ENCODE measurements at places on chromosomes 1 and 21. TPM values are rescaled to one million over a fixed set of nuclear protein-coding genes. Genes with fewer than 3 reads are reported as not detected.

DNA sequence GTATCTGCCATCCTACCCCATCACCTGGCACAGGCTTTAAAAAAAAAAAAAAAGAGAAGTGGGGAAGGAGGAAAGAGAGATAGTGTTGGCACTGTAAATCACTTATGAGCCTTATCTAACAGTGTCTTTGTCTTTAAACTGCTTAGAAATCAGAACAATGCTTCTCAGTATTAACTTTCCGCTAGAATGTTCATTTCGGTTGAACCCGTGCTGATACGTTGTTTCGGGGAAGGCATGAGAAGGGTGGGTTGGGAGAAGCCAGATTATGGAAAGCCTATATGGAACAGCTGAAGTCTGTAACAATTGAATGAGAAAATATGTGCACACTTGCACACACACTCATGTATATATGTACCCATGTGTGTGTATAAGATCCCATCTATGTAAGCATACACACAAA lies 170.8 kb downstream of the GALNT2 start:
- H3K27me3 ChIP-seq: no peaks in the 10 kb centered on the region
- peaks cover 17% of the 10 kb centered on the region for H3K36me3 ChIP-seq
- DNase-seq: no peak
- H3K27ac ChIP-seq: no peak overlapping the region
- no peak overlapping the region for H3K4me3 ChIP-seq

- H3K4me1 ChIP-seq: no peaks in the 10 kb centered on the region
- H3K27ac ChIP-seq: no peak overlapping the region
- H3K4me3 ChIP-seq: no peak overlapping the region
- DNase-seq: no peak
- no peaks in the 10 kb centered on the region for H3K27me3 ChIP-seq
- no peaks in the 10 kb centered on the region for H3K36me3 ChIP-seq
Observed at GRCh38 chr1:165411396-165411795, 33.5 kb downstream of the RXRG start.

CELSR2 gene
- total RNA-seq: 1.3 TPM

LIN9 gene
- total RNA-seq: 3.9 TPM

GRCh38 chr1:180505732-180506335 lies 3.5 kb upstream of the ACBD6 start:
- H3K4me3 ChIP-seq: no peak overlapping the region
- no peaks in the 10 kb centered on the region for H3K27me3 ChIP-seq
- peak overlapping the region; percentile 48 for H3K27ac ChIP-seq
- H3K36me3 ChIP-seq: no peaks in the 10 kb centered on the region
- DNase-seq: peak; percentile 47

SHISAL2A gene
- not detected for total RNA-seq

TTC22 gene
- total RNA-seq: not detected

- H3K27ac ChIP-seq: no peak overlapping the region
- no peaks in the 10 kb centered on the region for H3K27me3 ChIP-seq
- no peak overlapping the region for H3K4me3 ChIP-seq
- no peak for DNase-seq
Observed at GRCh38 chr1:67142931-67143330, 8.2 kb upstream of the C1orf141 start.

ASAP3 gene
- 18.6 TPM for total RNA-seq

PLA2G4A gene
- total RNA-seq: 4.4 TPM

DNA sequence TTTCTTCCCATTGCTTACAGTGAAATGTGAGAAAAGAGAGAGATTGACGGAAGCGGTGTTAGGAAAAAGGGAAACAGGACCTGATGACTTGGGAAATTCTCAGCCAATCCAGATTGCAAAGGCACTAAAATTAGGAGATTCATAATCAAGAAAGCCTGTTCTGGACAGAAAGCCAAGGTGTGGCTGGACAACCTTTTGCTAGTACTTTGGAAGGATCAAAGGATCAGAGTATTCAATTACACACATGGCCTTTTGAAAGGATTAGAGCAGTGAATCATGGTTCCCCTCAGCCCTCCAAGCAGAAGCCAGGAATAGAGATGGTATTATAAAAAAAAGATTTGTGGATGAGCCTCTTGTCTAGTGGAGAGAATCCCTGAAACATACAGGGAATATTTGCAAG lies 669.8 kb upstream of the ADAMTS5 start:
- no peak overlapping the region for H3K27ac ChIP-seq
- H3K27me3 ChIP-seq: no peaks in the 10 kb centered on the region
- no peak for DNase-seq
- no peaks in the 10 kb centered on the region for H3K36me3 ChIP-seq
- no peaks in the 10 kb centered on the region for H3K4me1 ChIP-seq

- no peak overlapping the region for H3K4me3 ChIP-seq
- no peaks in the 10 kb centered on the region for H3K27me3 ChIP-seq
- H3K4me1 ChIP-seq: peaks cover 32% of the 10 kb centered on the region
- H3K27ac ChIP-seq: peak overlapping the region; percentile 25
- no peaks in the 10 kb centered on the region for H3K36me3 ChIP-seq
Observed at GRCh38 chr21:35202431-35202830, 153.3 kb upstream of the RUNX1 start.

DNA sequence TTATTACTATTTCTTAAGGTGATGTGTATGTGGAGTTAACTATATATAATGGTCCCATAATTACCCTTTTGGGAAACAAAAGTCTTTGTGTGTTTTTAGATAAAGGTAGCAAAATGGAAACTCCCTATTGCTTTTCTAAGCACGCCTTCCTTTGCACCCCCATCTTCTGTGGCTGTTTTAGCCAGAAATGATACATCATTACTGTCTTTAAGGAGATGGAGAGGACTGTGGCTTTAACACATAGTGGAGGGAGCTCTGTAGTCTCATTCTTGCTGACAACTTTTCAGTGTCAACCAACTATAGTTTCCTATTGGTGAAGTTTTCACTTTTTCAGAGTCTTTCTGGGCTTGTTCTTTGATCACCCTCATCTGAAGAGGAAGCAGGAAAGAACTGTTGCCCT lies 1.0 kb downstream of the APOBEC4 start:
- DNase-seq: no peak
- no peaks in the 10 kb centered on the region for H3K36me3 ChIP-seq
- no peak overlapping the region for H3K4me3 ChIP-seq

HENMT1 gene
- total RNA-seq: 0.28 TPM

FAAH gene
- total RNA-seq: not detected

- H3K27me3 ChIP-seq: no peaks in the 10 kb centered on the region
- H3K36me3 ChIP-seq: no peaks in the 10 kb centered on the region
- no peak overlapping the region for H3K27ac ChIP-seq
- peaks cover 2% of the 10 kb centered on the region for H3K4me1 ChIP-seq
- peak; percentile 79 for DNase-seq
- no peak overlapping the region for H3K4me3 ChIP-seq
Observed at GRCh38 chr1:87953732-87954344, 625.2 kb downstream of the LMO4 start.

GRCh38 chr1:223029985-223030769 lies 112.9 kb downstream of the TLR5 start:
- peaks cover 4% of the 10 kb centered on the region for H3K27me3 ChIP-seq
- H3K4me1 ChIP-seq: no peaks in the 10 kb centered on the region
- H3K27ac ChIP-seq: no peak overlapping the region
- H3K4me3 ChIP-seq: no peak overlapping the region
- DNase-seq: no peak

DNA sequence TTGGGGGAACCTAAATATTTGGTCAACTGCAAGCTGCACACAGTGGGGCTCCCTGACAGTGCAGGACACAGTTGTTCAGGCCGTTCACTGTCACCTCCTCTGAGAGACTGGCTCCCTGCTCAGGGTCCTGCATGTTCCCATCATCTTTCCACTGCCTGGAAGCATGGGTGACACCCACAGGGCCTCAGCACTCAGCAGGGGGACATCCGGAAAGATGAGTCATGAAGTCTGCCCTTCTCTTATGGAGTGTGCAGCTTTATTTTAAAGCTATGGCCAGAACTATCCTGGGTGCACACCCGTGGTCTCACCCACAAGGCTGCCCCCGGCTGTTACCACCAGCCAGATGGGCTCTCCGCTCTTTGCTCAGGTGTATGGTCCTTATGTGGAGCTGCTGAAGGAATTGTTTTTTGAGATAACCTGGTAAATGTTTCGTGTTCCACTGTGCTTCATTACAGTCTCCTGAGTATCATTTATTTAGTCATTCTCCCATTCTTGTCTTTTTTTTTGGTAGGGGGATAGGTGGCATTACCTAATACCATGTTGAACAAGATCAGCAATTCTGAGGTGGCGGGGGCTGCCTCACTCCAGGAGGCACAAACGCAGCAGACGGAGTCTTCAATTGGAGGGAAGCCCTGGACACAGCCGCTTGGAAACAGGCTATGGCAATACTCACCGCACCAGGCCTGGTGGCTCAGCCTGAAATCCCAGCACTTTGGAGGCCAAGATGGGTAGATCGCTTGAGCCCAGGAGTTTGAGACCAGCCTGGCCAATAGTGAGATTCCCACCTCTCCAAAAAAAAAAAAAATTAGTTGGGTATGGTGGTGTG lies 14.3 kb downstream of the TRIM11 start:
- H3K27me3 ChIP-seq: no peaks in the 10 kb centered on the region
- H3K36me3 ChIP-seq: peaks cover 31% of the 10 kb centered on the region
- H3K4me1 ChIP-seq: peaks cover 20% of the 10 kb centered on the region
- H3K27ac ChIP-seq: no peak overlapping the region
- peak; percentile 30 for DNase-seq
